Esophagus squamous epithelium (tissue), 5 donors: ENCODE measurements at places on chromosomes 1 and 21. TPM values are rescaled to one million over a fixed set of nuclear protein-coding genes. Genes with fewer than 3 reads are reported as not detected.

Gene TCHH
- total RNA-seq: 0.19 TPM

Gene YBX1
- 569 TPM for total RNA-seq

DNA sequence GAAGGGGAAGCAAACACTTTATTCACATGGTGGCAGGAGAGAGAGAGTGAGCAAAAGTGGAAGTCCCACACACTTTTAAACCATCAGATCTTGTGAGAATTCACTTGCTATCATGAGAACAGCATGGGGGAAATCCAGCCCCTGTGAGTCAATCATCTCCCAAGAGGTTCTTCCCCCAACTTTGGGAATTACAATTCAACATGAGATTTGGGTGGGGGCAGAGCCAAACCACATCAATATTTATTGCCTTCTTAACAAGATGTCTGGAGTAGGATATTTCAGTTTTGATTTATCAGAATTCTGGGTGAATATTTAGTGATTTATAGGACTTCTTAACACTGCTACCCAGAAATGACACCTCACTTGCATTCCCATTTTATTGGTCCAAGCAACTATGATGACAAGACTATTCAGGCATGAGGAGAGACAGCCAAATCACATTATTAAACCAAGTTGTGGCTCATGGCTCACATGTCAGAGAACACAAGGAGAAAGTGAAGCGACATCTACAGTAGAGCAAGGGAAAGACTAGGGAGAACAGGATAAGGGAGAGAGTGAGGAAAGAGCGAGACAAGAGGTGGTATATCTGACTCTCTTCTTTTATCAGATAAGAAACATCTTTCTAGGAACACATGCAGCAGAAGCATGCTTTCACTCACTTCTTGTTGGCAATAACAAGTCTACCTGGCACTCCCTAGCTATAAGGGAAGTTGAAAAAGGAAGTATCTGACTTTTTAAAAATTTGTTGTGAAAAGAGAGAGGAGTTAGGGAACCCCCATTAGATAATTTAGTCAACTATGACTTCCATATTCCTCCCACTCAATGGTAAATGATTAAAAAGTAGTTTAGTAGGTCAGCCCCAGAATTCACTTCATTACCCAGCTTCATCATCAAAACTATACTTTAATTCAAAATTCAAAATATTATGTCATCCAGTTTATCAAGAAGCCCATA, 36.6 kb upstream of the PTPRC start:
- no peak for DNase-seq

DNA sequence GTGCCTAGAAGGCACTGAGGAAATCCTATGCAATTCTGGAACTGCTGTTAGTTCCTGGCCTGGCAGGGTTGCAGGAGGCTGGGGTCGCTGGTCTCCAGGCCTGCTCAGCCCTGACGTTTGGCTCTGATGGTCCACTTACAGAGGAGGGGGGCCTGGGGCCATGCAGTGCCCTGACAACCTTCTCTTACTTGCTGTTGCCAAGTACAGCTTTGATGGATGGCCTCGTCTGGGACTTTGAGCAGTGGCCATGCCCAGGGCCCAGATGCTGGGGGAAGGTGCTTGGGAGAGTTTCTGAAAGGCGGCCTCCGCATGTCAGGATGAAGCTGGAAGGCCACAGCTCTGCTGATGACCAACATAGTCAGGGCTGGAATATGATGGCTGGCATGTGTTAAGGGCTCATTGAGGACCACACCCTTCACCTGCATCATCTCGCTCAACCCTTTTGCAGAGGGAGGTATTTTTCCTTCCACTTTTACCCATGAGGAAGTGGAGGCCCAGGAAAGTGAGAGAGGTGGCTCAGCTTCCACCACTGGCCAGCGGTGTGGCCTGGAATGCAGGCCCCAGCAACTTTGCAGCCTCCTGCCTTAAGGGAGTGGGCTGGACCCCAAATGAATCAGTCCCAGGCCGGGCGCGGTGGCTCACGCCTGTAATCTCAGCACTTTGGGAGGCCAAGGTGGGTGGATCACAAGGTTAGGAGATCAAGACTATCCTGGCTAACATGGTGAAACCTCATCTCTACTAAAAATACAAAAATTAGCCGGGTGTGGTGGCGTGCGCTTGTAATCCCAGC, 34.7 kb upstream of the LRRC3 start:
- no peak for DNase-seq

Gene RPTN
- total RNA-seq: 0.19 TPM

Gene ALX3
- 0.57 TPM for total RNA-seq

DNA sequence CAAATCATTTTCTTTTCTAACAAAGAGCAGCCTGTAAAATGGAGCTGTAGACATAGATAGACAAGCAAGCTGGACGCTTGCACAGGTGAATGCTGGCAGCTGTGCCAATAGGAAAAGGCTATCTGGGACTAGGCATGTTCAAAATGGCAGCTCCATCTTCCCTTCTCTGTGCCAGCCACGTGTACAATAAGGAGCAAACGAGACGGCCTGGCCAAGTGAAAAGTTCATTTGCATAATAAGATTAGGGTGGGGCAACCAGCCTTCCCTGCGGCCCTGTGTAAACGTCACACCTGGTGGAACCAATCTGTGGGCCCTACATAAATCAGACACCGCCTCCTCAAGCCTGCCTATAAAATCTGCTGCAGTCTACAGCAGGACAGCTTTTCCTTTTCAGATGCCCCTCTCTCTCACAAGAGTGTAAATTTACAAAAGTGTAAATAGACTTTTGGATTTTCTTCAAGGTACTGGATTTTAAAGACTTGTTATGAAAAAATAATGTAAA, 16.6 kb upstream of the EDEM3 start:
- DNase-seq: no peak

Gene WNT9A
- total RNA-seq: 3.2 TPM

Gene MAP3K21
- total RNA-seq: 8.4 TPM

Gene HAO2
- not detected for total RNA-seq

Gene GREM2
- 0.56 TPM for total RNA-seq

GRCh38 chr1:101506541-101507164, 269.8 kb downstream of the S1PR1 start:
- DNase-seq: no peak

DNA sequence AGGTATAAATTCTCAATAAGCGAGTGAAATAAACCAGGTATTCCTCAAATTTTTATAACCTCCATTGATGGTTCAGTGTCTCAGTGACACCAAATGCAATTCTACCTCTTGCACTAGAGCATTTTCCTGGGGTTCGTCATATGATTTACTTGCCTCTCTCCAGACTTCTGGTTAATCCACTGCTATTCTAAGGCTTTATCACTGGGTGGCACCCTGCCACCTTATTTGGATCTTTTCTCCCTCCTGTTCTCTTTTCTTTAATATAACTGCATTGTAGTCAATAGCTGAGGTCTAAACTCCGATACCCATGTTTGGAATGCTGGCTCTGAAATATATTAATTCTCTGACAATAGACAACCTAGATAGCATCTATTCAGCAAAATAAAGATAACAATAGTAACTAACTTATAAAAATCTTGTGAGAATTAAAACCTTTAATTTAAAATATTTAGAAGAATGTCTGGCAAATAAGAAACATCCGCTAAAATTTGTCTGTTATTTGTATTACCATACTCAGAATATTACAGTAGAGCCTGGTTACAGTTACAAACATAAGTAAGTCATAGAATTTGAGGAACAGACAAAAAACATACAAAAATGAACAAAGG, 436.4 kb downstream of the PLA2G4A start:
- no peak for DNase-seq

- no peak for DNase-seq
These were observed 132.0 kb downstream of the LMX1A start for GRCh38 chr1:165224504-165224903.
